ENCODE measurements at places on chromosomes 5 and 9. TPM values are rescaled to one million over a fixed set of nuclear protein-coding genes. Genes with fewer than 3 reads are reported as not detected.
A peak's percentile ranks its signal among the peaks of the same experiment; 100 is the strongest.

ANXA1 gene
- total RNA-seq = 245 TPM

FOXD1 gene
- total RNA-seq = 0.33 TPM

- no peak for DNase-seq
Measured at GRCh38 chr5:14184725-14185124, 41.6 kb downstream of the TRIO start.

DNA sequence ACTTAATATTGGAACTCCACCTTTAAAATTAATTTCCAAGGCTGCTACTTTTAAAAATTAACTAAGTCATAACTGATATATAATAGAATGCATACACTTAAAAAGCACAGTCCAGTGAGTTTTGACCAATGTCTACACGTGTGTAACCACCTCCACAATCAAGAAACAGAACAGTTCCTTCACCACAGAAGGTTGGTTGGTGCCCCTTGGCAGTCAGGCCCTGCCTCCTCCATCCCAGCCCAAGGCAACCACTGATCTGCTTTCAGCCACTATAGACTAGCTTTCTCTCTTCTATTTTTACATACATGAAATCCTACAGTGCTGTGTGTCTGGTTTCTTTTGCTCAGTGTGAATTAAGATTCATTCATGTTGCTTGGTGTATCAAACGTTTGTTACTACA, 215.2 kb downstream of the CRB2 start:
- DNase-seq = no peak

GRCh38 chr9:129988607-129989361, 54.2 kb downstream of the FNBP1 start:
- no peak for DNase-seq

DNA sequence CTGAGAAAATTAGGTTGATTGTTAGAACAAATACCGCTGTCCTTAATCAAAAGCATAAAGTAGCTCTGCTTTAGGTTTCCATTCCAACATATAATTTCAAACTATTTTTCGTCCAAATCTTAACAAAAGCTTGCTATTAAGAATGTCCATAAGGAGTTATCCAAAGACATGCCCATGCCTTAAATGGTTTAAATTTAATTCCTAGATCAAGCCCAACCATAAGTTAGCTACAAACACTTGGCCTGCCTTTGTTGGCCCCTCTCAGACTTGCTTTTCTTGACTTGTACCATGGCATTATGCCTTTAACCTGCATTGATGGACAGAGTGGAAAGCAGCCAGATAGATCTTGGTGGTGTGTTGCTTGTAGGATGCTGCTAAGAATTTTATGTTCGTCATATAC, 8.8 kb downstream of the GARNL3 start:
- no peak for DNase-seq

- no peak for DNase-seq
Measured at GRCh38 chr5:37721447-37721871, 118.4 kb downstream of the GDNF start.

DNA sequence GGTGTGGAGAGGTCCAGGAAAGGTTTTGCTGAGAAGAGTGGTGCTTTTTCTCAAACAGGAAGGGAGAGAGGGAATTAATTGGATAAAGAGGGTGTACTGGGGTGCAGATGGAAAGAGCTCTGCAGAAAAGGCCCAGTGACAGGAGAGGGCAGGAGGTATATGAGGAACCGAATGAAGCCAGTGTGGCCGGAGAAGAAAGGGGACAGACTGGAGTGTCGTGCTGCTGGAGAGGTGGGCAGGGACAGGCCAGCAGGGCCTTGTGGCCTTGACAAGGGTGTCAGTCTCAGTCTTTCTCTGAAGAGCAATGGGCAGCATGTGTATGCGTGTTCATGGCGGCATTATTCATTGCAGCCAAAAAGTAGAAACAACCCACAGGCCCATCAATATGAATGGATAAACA, 48.1 kb downstream of the ARHGEF37 start:
- DNase-seq = no peak

DNA sequence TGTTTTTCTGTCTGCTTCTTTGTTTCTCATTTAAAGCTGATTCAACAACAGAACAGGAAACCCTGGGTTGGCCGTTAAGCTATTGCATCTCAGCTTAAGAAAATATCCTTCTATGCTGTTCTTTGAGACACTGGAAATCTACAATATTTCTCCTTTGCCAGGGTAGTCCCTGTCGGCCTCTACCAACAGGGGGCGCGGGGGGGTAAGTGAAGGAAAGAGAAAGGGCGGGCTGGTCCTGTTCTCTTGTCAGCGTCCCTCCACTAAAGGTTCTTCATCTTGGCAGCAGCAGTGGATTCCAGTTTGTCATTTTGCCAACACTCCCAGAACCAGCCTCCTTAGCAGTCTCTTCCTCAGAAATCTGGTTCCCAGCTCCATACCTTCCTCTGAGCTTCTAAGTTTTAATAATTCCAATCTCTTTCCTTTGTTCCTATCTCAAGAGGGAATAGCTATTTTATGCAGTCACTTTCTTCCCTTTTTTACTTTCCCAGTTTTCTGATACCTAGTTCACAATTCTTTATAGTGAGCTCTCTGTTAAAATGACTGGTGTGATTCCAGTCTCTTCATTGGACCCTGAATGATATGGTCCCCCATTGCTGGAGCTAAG, 222.3 kb downstream of the GLIS3 start:
- peak; percentile 73 for DNase-seq

DNA sequence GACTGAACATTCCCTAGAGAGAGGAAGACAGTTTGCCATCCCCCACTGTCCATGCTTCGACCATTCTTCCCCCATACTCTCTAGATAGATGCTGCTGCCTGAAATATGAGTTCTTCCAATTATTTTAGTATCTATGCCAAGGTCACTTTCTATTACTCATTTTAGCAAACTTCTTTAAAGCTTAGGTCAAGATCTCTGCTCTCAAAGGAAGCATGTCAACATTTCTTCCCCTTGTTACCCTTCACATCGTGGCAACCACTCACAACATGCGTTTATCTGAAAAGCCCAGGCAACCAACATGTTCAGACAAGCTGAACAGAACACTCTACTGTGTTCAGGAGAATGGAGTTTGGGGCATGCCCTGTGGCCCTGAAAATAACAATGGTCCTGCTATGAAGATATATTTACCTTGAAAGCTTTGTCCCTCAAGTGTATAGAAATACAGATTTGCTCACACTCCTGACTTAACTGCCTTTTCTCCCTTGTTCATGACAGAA, 138.4 kb upstream of the KIF2A start:
- no peak for DNase-seq

- DNase-seq = no peak
Measured at GRCh38 chr5:6950250-6950649, 237.0 kb downstream of the TENT4A start.

- no peak for DNase-seq
Measured at GRCh38 chr5:151721087-151721646, 34.5 kb upstream of the SPARC start.

GRCh38 chr5:75612226-75612569, 945 bp downstream of the ANKDD1B start:
- no peak for DNase-seq

DNA sequence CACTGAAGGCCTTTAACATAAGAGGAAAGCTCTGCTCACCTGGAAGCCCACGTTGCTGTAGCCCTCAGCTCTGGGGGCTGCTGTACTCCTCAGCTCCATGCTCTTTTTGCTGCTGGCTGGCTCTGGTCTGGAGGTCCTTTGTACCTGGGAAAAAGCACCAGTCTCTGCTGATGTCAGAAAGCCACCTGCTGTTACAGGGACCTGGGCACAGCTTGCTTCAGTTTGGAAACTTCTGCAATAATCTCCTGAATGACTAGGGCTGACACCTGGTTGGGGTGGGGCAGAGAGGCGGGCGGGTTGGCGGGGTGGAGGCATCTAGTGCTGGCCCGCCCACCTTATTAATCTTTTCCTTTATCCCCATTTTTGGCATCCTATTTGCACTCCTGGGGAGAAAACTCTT, at the start of gene SLC28A3:
TSS of gene SLC28A3 (minus strand) at position 224 of the 400 bp plus-strand sequence. CDS start at position 99, 125 bp downstream.
- no peak for DNase-seq

- DNase-seq = no peak
Measured at GRCh38 chr5:90657030-90657429, 98.4 kb downstream of the ADGRV1 start.

- no peak for DNase-seq
Measured at GRCh38 chr5:16754086-16754485, 137.3 kb upstream of the RETREG1 start.

DNA sequence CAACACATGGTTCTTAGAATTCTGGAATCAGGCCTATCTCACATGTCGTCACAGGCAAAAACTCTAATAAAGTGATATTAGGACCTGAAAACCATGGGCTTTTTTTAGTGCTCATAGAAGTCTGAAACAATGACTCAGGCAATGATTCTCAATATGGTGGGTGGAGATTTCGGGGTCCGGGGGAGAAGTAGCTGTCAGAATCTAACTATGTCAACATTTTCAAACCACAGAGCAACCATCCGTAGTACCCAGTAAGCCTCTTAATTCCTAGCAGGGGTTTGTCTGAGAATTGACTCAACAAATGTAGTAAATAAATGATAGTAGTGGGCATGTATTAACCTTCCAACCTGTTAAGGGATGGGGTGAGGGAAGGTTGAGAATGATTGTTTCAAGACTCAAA, 2.6 kb downstream of the AMACR start:
- no peak for DNase-seq
